ENCODE measurements at places on chromosomes 5 and 9.
A peak's percentile ranks its signal among the peaks of the same experiment; 100 is the strongest.

DNA sequence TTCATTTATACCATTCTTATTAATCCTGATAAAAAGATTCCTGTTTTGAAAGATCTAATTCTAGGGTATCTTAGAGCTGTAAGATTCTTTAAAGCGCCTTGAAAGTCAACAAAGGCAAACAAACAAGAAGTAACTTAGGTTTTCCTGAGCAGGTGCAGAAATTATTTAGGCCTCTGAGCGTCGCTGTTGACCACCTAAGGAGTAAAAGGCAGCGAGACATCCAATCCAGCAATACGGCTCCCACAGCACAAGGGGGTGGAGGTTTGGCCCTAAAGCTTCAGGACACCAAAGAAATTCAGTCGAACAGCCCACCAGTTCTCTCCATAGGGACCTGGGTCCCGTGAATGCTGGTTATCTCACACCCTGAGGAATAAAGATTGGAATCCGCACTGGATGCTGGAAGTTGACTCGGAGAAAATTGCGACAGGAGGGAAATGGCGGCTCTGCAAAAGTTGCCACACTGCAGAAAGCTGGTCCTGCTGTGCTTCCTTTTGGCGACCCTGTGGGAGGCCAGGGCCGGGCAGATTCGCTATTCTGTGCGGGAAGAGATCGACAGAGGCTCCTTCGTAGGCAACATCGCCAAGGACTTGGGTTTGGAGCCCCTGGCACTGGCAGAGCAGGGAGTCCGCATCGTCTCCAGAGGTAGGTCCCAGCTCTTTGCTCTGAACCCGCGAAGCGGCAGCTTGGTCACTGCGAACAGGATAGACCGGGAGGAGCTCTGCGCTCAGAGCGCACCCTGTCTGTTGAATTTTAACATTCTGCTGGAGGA is at the start of gene PCDHGA2:
PCDHGA2 (plus strand) TSS at position 223 of the 769 bp plus-strand sequence.
- no peak within 1 kb of the TSS for H3K4me3 ChIP-seq
- H3K27me3 ChIP-seq, result peaks cover 43% of the 10 kb centered on the region
- DNase-seq, result no peak

- H3K27me3 ChIP-seq, result no peaks in the 10 kb centered on the region
- DNase-seq, result no peak
- no peaks in the 10 kb centered on the region for H3K4me1 ChIP-seq
- H3K27ac ChIP-seq, result no peak overlapping the region
- H3K36me3 ChIP-seq, result no peaks in the 10 kb centered on the region
Measured at GRCh38 chr5:151694035-151694485, 7.3 kb upstream of the SPARC start.

GRCh38 chr5:18333841-18334240 is 699.6 kb downstream of the TAF11L14 start:
- no peaks in the 10 kb centered on the region for H3K27me3 ChIP-seq
- no peak overlapping the region for H3K27ac ChIP-seq

DNA sequence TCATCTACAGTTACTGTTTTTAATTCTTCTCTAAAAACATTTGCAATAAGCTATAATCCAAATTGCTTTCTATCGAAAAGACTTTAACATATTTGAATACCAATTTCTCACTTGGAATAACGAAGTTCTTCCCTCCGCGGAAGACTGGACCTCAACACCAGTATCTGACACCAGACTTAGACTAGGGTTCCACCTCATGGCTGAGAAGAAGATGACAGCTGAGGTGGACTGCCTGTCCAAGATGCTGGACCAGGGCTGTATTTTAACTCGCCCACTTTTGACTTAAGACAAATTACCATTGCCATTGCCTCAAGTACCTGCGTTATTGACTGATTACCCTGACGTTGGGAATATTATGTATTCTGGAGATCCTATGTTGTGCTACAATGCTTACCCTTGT is 34.1 kb downstream of the ZMAT2 start:
- no peaks in the 10 kb centered on the region for H3K4me1 ChIP-seq
- no peaks in the 10 kb centered on the region for H3K36me3 ChIP-seq
- H3K4me3 ChIP-seq, result no peak overlapping the region
- peaks cover 9% of the 10 kb centered on the region for H3K27me3 ChIP-seq
- H3K27ac ChIP-seq, result no peak overlapping the region

DNA sequence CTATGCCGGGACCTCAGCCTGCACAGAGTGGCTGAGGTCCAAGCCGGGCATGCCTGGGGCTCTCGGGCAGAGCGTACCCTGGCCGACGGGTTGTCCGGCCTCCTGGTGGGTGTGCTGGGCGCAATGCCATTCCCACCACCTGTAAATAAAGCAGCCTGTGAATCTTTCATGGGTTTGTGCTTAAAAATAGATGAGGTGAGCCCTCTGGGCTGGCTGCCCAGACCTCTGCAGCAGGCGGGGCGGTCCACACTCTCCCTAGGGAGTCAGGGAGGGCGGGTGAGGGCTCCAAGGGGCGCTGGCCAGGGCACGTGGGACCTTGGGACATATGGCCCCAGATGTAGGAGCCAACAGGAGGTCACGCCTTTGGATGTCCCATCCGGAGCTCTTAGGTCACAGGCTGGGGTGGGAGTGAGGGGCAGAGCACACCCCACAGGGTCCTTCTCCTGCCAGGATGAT is 3.6 kb upstream of the AGPAT2 start:
- H3K4me1 ChIP-seq, result peaks cover 5% of the 10 kb centered on the region
- H3K4me3 ChIP-seq, result no peak overlapping the region
- H3K27me3 ChIP-seq, result peaks cover 4% of the 10 kb centered on the region

- H3K27me3 ChIP-seq, result no peaks in the 10 kb centered on the region
- DNase-seq, result no peak
- H3K4me3 ChIP-seq, result no peak overlapping the region
Measured at GRCh38 chr5:128196791-128197190, 113.2 kb downstream of the SLC12A2 start.

GRCh38 chr9:4084435-4084818 is 215.4 kb downstream of the GLIS3 start:
- DNase-seq, result no peak
- H3K4me1 ChIP-seq, result no peaks in the 10 kb centered on the region
- H3K27me3 ChIP-seq, result peaks cover 4% of the 10 kb centered on the region
- H3K27ac ChIP-seq, result no peak overlapping the region
- no peak overlapping the region for H3K4me3 ChIP-seq
- no peaks in the 10 kb centered on the region for H3K36me3 ChIP-seq

- no peaks in the 10 kb centered on the region for H3K36me3 ChIP-seq
- DNase-seq, result no peak
- H3K27me3 ChIP-seq, result peaks cover 40% of the 10 kb centered on the region
- no peak overlapping the region for H3K27ac ChIP-seq
- no peak overlapping the region for H3K4me3 ChIP-seq
Measured at GRCh38 chr9:91865041-91865440, 85.0 kb downstream of the ROR2 start.

GRCh38 chr9:122389799-122390481 is 19.1 kb downstream of the PTGS1 start:
- DNase-seq, result no peak
- H3K36me3 ChIP-seq, result no peaks in the 10 kb centered on the region
- peaks cover 5% of the 10 kb centered on the region for H3K27me3 ChIP-seq
- H3K4me1 ChIP-seq, result peaks cover 3% of the 10 kb centered on the region
- no peak overlapping the region for H3K4me3 ChIP-seq

DNA sequence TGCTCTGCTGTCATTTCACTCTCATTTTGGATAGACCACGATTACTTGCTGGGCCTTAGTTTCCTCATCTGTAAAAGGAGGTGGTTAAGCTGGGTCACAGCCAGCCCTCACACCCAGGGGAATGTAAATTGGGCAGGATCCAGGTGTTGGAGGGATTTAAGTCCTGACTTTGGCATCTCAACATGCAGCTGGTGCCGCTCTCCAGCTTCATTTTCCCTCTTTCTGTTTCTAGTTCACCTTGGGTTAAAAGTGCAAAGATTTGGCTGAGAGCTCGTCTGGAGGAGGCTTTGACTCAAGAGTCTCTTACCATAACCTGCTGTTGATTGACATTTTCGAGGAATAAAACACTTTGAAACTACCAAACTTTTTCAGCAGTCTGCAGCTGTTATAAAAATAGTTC is 144.3 kb upstream of the DHFR start:
- no peak overlapping the region for H3K4me3 ChIP-seq
- no peaks in the 10 kb centered on the region for H3K27me3 ChIP-seq
- peaks cover 44% of the 10 kb centered on the region for H3K36me3 ChIP-seq
- DNase-seq, result no peak

GRCh38 chr9:21589344-21590056 is 107.4 kb upstream of the IFNE start:
- DNase-seq, result no peak
- no peaks in the 10 kb centered on the region for H3K36me3 ChIP-seq
- H3K4me3 ChIP-seq, result no peak overlapping the region

DNA sequence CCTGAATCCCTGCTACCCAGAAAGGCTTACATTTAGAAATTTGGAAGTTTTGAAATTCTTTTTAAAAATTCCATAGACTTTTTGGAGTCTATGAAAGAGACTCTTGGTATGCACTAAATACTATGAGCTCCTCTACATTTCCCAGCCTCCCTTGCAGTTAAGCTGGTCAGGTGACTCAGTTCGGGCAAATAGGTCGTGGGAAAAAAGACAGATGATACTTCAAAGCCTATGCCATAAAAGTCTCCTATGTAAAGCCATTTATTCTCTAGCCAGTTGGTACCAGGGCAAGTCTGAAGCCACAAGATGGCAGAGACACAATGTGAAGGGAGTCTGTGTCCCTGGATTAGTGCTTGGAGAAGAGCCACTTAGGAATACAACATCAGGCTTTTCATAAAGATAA is 101.8 kb downstream of the BOD1 start:
- DNase-seq, result no peak
- peaks cover 7% of the 10 kb centered on the region for H3K4me1 ChIP-seq

- H3K27me3 ChIP-seq, result no peaks in the 10 kb centered on the region
- H3K27ac ChIP-seq, result no peak overlapping the region
- no peak for DNase-seq
- no peak overlapping the region for H3K4me3 ChIP-seq
- no peaks in the 10 kb centered on the region for H3K36me3 ChIP-seq
- no peaks in the 10 kb centered on the region for H3K4me1 ChIP-seq
Measured at GRCh38 chr9:103627731-103628130, 466.4 kb upstream of the SMC2 start.

DNA sequence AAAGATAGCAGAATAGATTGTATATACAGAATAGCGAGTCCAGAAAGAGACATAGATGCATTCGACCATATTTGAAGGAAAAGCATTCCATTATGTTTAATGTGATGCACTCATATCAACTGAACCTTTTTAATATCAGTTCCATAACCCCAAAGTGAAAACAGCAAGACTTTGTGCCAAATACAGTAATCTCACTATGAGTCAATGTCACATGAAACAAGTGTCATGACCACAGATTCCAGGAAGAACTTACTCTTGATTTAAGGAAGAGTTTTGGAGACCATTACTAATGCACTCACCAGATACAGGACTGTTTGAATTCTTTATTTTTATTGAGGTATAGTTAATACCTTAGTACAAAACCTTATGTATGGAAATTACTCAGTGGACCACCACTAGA is 220.5 kb downstream of the SH3GL2 start:
- DNase-seq, result no peak
- H3K4me1 ChIP-seq, result no peaks in the 10 kb centered on the region
- H3K4me3 ChIP-seq, result no peak overlapping the region

DNA sequence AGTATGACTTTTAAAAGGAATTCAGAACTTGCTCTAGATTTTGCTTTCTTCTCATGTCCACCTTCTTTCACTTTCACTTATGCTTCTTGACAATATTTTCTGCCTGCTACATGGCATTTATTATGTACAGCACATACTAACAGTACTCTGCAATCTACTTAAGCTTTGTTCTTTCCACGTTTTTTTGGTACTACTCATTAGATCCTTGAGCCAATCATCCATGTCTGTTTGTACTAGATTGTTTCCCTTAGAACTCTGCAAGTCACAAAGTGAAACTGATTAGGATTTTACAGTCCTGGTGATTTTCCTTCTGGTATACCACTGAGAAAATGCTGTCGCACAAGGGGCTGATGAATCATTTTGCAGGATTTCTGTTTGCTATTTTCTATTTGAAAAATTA is 78.3 kb downstream of the PARP8 start:
- H3K27me3 ChIP-seq, result no peaks in the 10 kb centered on the region
- H3K36me3 ChIP-seq, result peaks cover 50% of the 10 kb centered on the region
- H3K27ac ChIP-seq, result peak overlapping the region; percentile 87
- H3K4me1 ChIP-seq, result peaks cover 68% of the 10 kb centered on the region
- DNase-seq, result no peak

- H3K4me1 ChIP-seq, result peaks cover 18% of the 10 kb centered on the region
- no peaks in the 10 kb centered on the region for H3K36me3 ChIP-seq
- peaks cover 15% of the 10 kb centered on the region for H3K27me3 ChIP-seq
- no peak for DNase-seq
Measured at GRCh38 chr5:107567901-107568671, 102.7 kb downstream of the EFNA5 start.

DNA sequence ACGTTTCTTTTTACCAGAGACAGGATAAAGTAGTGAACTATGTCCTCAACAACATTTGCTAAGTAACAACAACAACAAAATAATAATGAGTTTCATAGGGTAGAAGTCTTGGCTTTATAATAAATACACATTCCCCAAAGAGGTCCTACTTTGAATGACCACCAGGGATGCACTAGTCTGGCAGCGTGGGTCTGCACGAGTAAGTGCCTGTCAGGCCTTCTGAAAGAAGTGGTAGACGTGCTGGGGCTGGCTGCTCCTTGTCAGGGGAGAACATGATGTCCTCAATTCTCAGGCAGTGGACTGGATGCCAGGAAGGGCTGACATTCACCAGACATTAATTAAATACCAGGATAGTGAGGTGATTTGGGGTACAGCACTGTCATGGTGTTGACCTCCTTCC is 331.1 kb downstream of the TMEM38B start:
- H3K27ac ChIP-seq, result no peak overlapping the region
- no peaks in the 10 kb centered on the region for H3K27me3 ChIP-seq
- no peaks in the 10 kb centered on the region for H3K36me3 ChIP-seq
- H3K4me1 ChIP-seq, result no peaks in the 10 kb centered on the region
- H3K4me3 ChIP-seq, result no peak overlapping the region
- no peak for DNase-seq

DNA sequence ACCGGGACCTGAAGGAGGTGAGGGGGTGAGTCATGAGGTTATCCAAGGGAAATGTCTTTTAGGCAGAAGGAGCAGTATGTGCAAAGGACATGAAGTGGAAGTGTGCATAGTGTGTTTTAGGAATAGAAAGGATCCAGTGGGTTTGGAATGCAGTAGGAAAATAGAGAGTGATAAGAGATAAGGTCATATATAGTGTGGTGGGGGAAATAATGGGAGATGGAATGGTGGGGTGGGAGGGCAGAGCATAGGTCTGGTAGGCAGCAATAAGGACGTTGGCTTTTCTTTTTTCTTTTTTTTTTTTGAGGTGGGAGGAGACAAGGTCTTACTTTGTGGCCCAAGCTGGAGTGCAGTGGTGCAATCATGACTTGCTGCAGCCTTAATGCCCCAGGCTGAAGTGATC is 17.8 kb downstream of the SNX24 start:
- H3K4me1 ChIP-seq, result no peaks in the 10 kb centered on the region
- no peak for DNase-seq
- H3K27ac ChIP-seq, result no peak overlapping the region
- H3K27me3 ChIP-seq, result no peaks in the 10 kb centered on the region
- H3K4me3 ChIP-seq, result no peak overlapping the region

GRCh38 chr5:33205727-33206410 is 234.9 kb upstream of the TARS1 start:
- H3K36me3 ChIP-seq, result no peaks in the 10 kb centered on the region
- DNase-seq, result no peak
- no peak overlapping the region for H3K4me3 ChIP-seq
- H3K27me3 ChIP-seq, result no peaks in the 10 kb centered on the region
- no peak overlapping the region for H3K27ac ChIP-seq
